Fibroblast of the aortic adventitia (primary cell): ENCODE measurements at places on chromosomes 6 and 20.
A peak's percentile ranks its signal among the peaks of the same experiment; 100 is the strongest.

DNA sequence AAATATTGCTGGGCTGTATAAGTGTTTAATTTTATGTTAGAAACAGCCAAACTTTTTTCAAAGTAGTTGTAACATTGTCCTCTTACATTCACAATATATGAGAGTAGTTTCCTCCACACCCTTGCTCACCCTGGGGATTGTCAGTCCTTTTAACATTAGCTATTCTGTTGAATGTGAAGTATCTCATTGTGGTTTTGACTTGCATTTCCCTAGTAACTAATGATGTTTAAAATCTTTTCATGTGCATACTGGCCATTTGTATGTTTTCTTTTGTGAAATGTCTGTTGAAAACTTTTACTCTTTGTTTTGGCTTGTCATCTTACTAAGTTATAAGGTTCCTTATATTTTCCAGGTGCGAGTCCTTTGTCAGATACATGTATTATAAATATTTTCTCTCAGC lies 32.9 kb downstream of the TRIM38 start:
- DNase-seq: no peak

- no peak for DNase-seq
Measured at GRCh38 chr6:37306624-37307222, 47.1 kb upstream of the RNF8 start.

GRCh38 chr6:15734118-15734897 lies 71.5 kb upstream of the DTNBP1 start:
- DNase-seq: no peak

DNA sequence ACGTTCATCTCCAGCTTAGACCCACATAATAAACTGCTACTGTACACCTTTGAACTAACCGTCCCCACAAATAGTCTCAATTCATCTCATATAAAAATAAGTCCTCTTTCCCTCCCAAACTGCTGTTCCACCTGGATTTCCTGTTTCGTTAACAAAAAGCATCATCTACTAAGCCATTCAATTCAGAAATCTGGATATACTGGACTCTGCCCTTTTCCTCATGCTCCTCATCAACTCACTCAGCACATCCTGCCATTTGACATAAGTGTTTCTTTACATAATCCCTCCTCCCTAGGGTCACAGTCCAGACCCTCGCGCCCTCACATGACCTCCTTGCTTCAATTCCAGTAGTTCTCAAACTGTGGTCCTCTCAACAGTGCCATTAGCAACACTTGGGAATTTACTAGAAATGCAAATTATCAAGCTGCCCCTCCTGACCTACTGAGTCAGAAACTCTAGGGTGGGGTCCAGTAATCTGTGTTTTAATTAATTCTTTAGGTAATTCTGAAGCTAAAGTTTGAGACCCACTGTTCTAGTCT lies 4.5 kb downstream of the MKKS start:
- DNase-seq: no peak

- peak; percentile 88 for DNase-seq
Measured at GRCh38 chr6:36025260-36025931, 955 bp upstream of the SLC26A8 start.

- DNase-seq: no peak
Measured at GRCh38 chr20:48049641-48050040, 264.4 kb upstream of the SULF2 start.

DNA sequence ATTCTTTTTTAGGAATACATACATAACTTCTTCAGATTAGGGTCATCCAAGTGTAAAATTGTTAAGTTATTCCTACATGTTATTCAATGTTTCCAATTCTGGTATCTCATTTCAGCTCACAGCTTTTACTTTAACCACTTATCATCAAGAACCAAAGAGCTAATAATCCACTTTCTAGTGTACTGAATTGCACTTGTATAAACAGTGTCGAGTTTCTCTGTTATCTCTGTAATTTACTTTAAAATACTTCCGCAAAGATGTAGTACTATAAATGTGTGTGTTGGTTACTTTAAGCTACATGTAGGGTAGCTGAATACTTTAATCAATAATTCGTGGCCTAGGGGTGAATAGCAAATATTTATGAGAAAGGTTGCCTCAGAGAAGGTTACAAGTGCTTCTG lies 8.8 kb upstream of the GJA1 start:
- no peak for DNase-seq
